ENCODE measurements at places on chromosomes 4 and X.

GRCh38 chrX:133985164-133985966 is at the start of gene GPC3:
GPC3 (minus strand) TSS chrX:133985594.
- no peak for DNase-seq

- no peak for DNase-seq
Measured at GRCh38 chr4:71752383-71753042, 31.4 kb downstream of the GC start.

DNA sequence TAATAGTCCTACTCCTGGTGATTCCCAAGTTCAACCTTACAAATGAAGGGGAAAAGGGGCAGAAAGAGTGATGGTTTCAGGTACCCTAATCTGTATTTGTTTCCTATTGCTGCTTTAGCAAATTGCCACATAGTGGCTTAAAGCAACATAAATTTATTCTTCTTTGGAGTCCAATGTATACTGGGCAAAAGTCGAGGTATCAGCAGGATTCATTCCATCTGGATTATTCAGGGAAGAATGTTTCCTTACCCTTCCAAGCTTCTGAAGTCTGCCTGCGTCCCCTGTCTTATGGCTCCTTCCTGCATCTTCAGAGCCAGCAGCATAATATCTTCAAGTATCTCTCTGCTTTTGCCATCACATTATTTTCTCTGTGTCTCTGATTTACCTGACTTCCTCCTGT is 10.3 kb upstream of the BST1 start:
- DNase-seq: no peak

DNA sequence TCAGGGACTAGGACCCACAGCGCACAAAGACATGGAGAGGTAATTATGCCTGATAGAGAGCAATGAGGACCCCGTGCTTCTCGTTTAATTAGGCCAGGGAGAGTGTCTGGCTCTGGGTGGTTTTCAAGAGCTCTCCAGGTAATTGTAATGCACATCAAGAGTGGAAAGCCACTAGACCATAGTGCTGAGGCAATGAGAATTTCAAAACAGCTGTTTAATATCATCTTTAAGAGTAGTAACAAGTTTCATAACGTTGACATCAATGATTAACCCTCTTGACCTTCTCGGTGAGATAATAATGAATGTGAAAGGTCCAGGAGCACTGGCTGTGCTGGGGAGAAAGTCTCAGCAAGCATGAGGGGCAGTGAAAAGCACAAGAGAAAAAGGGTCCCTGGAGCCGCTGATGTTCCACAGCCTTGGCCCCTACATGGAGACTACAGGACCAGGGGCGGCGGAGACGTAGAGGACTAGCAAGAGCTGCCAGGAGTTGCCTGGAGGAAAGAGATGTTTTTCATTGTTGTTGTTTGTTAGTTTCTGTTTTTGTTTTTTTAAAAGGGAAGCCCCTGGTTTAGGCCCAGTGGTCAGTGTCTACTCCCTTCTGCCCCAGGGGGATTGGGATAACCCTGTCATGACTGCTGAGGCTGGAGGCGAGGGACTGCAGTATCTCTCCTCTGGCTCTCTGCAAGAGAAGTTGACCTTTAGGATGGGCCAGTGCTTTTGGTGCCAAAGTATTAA is 14.8 kb upstream of the CXCR3 start:
- no peak for DNase-seq

GRCh38 chrX:64894454-64895038 is 81.7 kb downstream of the ZC4H2 start:
- peak; percentile 2 for DNase-seq

- no peak for DNase-seq
Measured at GRCh38 chrX:54208531-54208930, 25.5 kb upstream of the FAM120C start.

- DNase-seq: no peak
Measured at GRCh38 chr4:7160951-7161440, 31.3 kb upstream of the SORCS2 start.

DNA sequence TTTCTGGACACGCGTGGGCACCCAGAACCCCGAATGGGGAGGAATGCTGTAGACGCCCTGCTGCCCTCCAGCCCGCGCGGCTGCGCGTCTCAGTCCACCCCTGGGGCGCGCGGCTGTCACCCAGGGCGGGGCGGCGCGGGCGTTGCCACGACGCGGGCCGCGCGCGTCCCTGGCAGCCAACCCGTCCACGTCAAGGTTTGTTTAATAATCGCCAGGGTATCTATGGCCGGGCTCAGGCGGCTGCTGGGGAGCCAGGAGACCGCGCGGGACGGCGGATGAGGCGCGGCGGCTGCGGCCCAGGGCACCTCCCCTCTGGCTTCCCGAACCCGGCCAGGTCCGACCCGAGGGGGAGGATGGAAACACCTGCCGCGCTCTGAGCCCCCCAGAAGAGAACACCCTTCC is at the start of gene SPATA18:
SPATA18 (plus strand) TSS at position 92 of the 402 bp plus-strand sequence. CDS start 401 bp downstream, outside the sequence.
- no peak for DNase-seq

GRCh38 chr4:126776361-126776760 is 856.4 kb upstream of the INTU start:
- no peak for DNase-seq

- DNase-seq: no peak
Measured at GRCh38 chrX:16771483-16772398, 14.5 kb upstream of the TXLNG start.

DNA sequence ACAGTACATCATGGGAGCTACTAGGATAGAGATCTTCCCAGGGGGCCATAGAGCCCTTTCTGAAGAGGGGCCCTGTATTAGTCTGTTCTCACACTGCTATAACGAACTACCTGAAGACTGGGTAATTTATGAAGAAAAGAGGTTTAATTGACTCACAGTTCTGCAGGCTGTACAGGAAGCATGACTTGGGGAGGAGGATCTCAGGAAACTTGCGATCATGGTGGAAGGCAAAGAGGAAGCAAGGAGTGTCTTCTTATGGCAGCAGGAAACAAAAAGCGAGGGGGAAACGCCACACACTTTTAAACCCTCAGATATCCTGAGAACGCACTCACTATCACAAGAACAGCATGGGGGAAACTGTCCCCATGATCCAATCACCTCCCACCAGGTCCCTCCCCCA is 4.2 kb upstream of the SLC9A6 start:
- no peak for DNase-seq

GRCh38 chr4:175297965-175298565 is 379.9 kb downstream of the ADAM29 start:
- no peak for DNase-seq

GRCh38 chr4:178296669-178297068 is 854.4 kb upstream of the AGA start:
- no peak for DNase-seq

- DNase-seq: no peak
Measured at GRCh38 chr4:108466936-108467902, 153.2 kb upstream of the RPL34 start.

DNA sequence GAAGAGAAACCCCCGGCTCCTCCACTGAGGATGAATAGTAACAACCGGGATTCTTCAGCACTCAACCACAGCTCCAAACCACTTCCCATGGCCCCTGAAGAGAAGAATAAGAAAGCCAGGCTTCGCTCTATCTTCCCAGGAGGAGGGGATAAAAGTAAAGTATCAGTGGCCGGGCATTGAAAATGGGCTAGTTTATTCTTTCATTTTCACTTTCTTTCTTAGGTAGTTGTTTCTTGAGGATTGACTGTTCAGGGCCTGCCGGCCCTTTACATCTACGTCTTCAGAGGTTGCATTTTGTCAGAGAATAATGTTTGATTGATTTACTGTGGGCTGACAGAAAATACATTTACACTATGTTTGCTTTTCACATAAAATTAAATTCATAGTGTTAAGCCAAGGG is 27.1 kb downstream of the PAK3 start:
- DNase-seq: no peak

DNA sequence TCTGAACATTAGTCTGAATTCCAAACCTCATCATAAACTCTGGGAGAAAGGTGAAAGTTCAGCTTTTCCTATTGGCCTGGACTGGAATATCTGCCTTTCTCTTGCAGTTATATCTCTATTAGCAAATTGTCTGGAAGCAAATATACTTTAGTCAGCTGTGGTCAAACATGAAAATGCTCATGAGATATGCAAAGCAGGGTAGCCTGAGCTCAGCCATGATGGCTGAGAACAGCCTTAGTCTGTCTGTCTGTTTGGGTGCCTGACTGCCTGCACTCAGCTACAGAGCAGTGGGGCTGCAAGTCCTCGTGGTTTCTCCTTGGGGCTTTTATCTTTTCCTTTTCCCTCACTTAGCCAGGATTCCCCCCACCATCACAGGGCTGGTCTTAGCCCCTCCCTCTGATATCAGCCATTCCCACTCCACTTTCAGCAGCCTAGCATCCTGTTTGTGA is 19.5 kb upstream of the PGRMC2 start:
- no peak for DNase-seq

DNA sequence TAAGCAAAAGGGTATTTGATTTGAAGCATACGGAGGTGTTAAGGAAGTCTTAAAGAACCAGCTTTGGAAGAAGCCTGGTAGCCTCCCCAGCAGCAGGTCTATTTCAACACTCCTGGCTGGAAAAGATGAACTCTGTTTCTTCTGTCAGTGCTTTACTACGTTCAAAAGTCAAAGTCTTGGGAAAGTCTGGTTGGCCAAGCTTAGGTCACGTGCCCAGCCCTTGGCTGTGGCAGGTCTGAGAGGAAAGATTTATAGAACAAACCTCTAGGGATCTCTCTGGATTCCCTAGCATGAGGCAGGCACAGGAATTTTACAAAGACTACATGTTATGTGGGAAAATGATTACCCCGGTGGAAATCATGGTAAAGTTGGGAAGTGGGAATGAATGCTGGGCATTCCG is 8.6 kb upstream of the ARHGAP10 start:
- DNase-seq: no peak

GRCh38 chr4:20297783-20298182 is 46.1 kb downstream of the SLIT2 start:
- DNase-seq: no peak

DNA sequence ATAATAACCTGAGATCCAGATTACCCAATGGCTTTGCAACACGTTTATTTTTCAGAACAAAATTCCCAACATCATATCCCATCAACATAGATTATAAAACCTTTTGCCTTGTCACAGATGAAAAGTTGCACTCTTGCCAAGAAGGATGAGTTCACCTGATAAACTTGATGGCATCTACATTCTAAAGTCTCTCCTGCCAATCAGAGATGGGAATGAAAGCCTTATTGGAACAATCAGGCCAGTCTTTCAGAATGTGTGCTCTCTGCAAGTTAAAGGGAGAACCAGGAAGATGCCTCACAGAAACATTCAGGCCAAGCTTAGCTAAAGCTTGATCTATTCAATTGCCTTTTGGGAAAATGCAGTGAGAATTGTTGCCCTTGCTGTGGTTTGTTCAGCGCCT is 1.3 kb downstream of the LPAR4 start:
- DNase-seq: no peak

DNA sequence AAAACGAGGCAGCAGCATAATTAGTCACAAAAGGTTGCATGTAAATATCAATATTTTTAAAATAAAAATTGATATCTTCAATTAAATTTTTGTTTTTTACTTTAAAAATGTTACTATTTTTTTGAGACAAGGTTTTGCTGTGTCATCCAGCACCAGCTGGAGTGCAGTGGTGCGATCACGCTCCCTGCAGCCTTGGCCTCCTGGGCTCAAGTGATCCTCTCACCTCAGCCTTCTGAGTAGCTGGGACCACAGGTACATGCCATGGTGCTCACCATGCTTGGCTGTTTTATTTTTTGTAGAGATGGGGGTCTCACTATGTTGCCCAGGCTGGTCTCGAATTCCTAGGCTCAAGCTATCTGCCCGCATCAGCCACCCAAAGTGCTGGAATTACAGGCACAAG is 96.8 kb upstream of the FRAS1 start:
- DNase-seq: no peak

DNA sequence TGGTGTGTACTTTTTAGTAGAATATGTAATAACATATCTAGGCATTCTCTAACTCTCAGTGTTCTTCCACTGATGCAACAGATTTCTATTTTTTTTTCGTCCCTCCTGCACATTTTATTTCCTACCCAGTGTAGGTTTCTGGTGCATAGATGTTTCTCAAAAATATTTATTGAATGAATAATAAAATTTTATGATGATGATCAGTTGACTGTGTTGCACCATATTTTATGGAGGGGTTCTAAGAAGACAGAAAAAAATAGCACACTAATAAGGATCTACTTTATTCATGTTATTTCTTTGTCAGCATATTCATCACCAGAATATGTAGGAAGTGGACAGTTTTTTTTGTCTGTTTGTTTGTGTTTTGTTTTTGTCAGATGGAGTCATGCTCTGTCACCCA is 2529.3 kb downstream of the ARAP2 start:
- DNase-seq: no peak

DNA sequence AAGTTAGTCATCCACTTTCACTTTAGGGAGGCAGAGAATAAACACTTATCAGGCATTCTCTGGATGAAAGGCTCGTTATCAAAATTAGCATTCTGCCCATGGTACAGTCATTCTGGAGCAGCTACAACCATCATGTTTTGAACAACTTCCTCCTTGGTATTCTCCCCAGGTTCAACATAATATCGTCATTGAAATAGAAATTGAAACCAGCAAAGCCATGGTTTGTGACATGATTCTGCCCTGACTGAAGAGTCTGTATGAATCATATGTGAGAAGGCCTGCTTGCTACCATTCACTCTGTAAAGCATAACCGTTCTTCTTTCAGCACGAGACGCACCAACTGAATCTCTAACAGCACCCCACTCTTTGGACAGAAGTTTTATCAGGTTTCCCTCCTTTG is 127.5 kb upstream of the RADX start:
- no peak for DNase-seq

- DNase-seq: no peak
Measured at GRCh38 chrX:7059214-7059838, 88.2 kb upstream of the STS start.

DNA sequence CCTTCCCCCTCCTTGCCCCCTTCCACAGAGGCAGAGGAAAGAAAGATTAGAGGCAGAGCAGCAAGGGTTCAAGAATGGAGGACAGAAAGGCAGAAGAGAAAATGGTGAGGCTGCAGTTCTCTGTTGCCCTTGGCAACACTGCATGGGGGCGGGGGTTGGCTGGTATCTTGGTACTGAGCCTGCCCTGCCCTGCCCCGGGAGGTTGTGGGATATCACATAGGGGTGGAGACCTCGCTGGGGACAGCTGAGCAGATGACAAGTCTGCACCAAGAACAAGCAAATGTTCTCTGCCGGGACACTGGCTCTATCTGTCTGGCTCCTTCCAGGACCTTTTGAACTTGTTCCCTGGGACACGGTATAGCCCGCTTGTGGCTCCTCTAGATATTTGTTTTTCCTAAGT is 39.8 kb downstream of the NHS start:
- no peak for DNase-seq

GRCh38 chrX:152895724-152896420 is 2.0 kb upstream of the ZNF185 start:
- no peak for DNase-seq

Data from NK-92 treated with Interleukin-12 subunit alpha and Interleukin-12 subunit beta, amount 100 ng/mL, for 24 hours (cell line).